Activated CD8-positive, alpha-beta memory T cell treated with anti-CD3 and anti-CD28 coated beads for 1 hour (primary cell): ENCODE measurements at places on chromosomes 5 and 9.

- DNase-seq: no peak
Measured at GRCh38 chr5:131305138-131305689, 41.4 kb downstream of the CDC42SE2 start.

DNA sequence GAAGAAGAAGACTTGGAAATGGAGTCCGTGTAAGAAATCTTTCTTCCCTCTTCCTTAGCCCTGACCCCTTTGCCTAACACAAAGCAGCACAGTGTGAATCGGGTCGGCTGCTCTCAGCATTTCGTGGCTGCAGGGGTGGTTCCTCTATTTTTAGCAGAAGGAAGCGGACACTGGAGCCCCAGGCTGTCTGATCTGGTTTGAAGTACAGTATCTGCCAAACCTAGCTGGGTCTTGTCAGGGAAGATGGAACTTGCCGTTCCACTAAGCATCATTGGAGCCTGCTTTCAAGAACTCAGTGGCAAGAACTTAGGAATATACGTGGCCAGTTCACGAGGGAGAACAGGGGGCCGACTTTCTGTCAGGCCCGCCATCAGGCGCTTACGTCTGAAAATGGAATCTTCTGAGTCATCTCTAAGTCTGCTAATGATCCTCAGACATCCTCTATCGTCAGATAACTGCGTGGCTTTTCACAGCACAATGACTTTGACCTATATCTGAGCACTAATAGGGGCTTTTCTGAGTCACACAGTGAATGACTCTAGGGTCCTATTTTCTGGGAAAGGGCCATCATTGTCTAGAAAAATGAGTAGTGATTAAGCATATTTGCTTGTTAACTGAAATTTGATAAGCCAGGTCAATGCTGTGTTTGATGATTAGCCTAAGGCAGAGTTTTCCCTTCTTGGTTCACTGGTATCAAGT lies 43.3 kb upstream of the NCS1 start:
- DNase-seq: peak; percentile 29

DNA sequence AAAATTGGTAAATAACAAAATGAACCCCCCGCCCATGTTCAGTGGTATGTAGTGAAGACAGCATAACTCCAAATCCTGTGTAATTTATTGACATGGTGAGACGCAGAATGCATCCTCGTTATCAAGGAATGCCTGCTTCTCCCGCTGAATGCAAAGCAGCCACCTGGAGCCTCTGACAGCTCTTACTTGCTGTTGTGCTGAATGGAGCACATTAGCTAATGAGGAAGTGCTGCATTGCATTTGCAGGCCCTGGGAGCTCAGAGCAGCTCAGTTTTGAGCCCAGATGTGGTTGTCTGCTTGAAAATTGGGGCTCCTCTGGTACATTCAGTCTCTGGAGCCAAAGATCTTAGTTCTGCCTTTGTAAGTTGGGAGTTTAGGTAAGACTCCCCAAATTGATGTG lies 28.9 kb downstream of the PLAC8L1 start:
- DNase-seq: no peak

GRCh38 chr5:126031989-126032716 lies 391.1 kb upstream of the GRAMD2B start:
- no peak for DNase-seq

- DNase-seq: no peak
Measured at GRCh38 chr5:50535393-50535792, 94.3 kb upstream of the EMB start.
